ENCODE measurements at places on chromosomes 5 and 9. TPM values are rescaled to one million over a fixed set of nuclear protein-coding genes. Genes with fewer than 3 reads are reported as not detected.

The FOXD4 gene
- total RNA-seq: 0.26 TPM

The SAXO1 gene
- total RNA-seq: 0.17 TPM

The DIRAS2 gene
- total RNA-seq: 0.26 TPM

The MUSK gene
- 0.66 TPM for total RNA-seq

The MTX3 gene
- 18.0 TPM for total RNA-seq

The SCGB3A1 gene
- not detected for total RNA-seq

The BAAT gene
- total RNA-seq: not detected

The LCP2 gene
- not detected for total RNA-seq

The CATSPER3 gene
- under 0.01 TPM for total RNA-seq

The RANBP3L gene
- total RNA-seq: under 0.01 TPM

The WNT8A gene
- not detected for total RNA-seq

The SLIT3 gene
- 8.0 TPM for total RNA-seq

The NR2F1-AS1 gene
- total RNA-seq: 33.6 TPM

The NR4A3 gene
- total RNA-seq: 5.6 TPM

The FCHO2 gene
- 19.5 TPM for total RNA-seq

The SPINK4 gene
- total RNA-seq: not detected

The RASGRF2 gene
- total RNA-seq: 12.1 TPM
